ENCODE measurements at places on chromosomes 6 and 20.

GRCh38 chr6:5930968-5931367 is 75.8 kb downstream of the NRN1 start:
- no peak for DNase-seq

GRCh38 chr6:83928286-83928685 is 68.8 kb downstream of the CYB5R4 start:
- no peak for DNase-seq

DNA sequence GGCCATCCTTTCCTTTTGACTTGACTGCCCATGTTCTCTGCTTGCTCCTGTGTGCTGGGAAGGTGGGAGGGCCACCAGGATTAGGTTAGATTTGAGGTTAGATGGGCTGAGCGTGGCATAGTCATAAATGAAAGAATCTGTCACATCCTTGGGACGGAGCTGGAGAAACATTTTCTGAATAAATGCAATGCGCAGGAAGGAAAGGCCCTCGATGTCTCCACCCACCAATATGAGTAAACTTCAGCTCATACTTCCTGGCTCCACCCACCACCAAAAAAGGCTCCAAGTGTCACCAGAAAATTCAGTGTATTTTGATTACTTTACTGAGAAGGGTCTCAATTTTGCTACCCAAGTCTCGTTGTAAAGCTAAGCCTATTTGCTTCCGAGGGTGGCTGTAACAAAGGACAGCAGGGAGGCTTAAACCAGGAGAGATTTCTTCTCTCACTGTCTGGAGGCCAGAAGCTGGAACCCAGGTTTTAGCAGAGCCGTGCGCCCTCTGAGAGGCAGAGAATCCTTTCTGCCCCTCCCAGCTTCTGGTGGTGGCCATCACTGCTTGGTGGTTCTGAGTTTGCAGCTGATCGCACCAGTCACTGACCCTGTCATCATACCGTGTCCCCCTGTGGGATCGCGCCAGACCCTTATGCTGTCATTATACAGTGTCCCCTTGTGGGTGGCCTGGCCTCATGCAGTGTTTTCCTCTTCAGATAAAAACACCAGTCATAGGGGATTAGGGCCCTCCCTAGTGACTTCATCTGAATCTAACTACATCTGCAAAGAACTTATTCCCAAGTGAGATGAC is 137.8 kb downstream of the TTLL2 start:
- DNase-seq, result no peak

DNA sequence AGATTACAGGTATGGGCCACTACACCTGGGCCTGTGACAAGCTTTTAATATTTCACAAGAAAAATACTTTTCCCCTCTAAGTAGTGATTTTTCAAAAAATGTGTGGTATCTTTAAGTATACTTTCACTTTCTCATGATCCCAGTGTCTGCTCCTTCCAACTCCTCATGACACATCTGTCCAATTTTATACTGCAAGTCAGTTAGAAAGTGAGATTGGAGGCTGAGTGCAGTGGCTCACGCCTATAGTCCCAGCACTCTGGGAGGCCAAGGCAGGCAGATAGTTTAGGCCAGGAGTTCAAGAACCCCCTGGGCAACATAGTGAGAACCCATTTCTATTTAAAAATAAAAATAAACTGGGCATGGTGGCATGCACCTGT is 20.2 kb downstream of the PIM1 start:
- no peak for DNase-seq

GRCh38 chr6:91142154-91142553 is 555.3 kb upstream of the MAP3K7 start:
- no peak for DNase-seq

- DNase-seq, result no peak
Observed at GRCh38 chr6:158835616-158836221, 16.6 kb upstream of the EZR start.

DNA sequence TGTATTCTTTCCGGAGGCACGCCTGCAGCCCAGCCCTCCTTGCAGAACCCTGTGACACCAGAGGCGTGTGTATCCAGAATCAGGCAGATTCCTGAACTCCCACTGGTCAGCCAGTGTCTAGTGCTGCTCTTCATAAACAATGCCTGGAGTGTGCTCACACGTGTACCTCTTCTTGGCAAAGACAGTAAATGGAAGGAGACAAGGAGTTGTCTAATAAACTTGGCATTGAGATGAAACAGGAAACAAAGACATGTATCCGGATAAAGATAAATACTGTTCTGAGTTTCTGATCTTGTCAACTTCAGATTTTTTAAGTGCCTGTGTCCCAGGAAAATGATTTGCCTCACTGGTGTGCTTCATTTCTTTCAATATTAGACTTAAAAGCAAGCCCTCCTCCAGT is 1.7 kb downstream of the RPS6KA2 start:
- peak; percentile 45 for DNase-seq

DNA sequence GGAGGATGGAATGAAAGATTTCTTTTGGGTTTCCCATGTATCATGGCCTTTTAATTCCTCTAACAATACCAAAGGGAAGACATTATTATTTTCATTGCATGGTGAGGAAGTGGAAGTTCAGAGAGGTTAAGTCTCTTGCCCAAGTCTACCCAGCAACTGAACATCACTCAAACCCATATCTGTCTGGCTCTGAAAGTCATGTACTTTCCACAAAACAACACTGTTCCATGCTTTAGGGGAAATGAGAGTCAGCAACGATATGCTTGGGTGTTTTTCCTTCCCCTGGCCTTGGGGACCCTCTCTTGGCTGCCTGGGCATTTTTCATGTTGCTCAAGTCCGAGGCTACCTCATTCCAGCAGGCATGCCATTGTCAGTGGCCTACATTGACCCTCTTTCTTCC is 118.8 kb downstream of the ADTRP start:
- no peak for DNase-seq

- no peak for DNase-seq
Observed at GRCh38 chr20:35298264-35298663, 6.0 kb upstream of the FAM83C start.

DNA sequence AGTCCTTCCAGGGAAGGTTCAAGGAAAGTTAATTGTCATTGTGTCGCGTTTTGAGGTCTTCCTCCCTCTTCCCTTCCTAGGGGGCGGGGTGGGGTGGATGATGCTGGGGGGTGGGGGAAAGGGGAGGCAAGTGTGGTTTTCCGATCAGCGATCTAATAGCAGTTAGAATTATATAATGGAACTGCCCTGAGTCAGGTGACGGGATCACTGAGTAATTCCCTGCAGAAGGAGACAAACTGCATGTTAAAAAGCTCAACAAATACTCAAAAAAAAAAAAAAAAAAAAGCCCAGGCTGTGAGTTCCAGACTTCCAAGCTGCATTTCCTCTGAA is 240.4 kb downstream of the PHACTR1 start:
- peak; percentile 11 for DNase-seq

GRCh38 chr6:28771401-28772267 is 152.2 kb downstream of the TRIM27 start:
- DNase-seq, result no peak

DNA sequence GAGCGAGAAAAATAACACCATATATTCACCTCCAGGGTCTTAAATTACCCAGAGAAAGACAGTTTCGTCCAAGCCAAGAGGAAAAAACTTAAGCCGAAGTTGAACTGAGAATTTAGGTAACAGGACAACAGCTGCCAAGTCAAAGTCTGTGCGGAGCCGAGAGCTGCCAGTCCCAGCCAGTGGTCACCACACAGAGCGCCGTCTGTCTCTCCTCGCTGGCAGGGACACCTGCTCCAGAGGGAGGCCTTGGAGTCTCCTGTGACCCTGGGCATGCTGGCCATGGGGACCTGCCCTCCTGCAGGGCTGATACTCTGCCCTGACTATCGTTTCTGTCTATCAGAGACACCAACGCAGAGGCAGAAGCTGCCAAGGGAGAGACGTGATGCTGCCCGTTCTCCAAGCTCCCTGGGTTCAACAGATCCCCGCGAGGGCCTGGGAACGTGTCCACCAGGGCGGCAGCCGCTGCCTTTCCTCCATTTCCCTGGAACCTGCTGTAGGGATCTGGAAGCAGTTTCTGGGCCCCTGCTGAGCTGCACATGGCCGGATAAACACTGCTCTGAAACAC is 341.3 kb downstream of the SMOC2 start:
- no peak for DNase-seq

DNA sequence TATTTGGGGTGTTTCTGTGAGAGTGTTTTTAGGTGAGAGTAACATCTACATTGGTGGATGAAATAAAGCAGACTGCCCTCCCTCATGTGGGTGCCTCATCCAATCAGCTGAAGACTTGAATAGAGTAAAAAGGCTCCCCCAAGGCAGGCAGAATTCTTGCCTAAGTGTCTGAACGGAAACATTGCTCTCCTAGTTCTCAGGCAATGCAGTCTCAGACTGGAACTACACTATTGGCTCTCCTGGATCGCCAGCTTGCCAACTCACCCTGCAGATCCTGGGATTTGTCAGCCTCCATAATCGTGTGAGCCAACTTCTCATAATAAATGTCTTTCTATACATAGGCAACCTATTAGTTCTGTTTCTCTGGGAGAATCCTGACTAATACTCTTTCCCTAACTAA is 5.5 kb upstream of the TMEM170B start:
- DNase-seq, result no peak

DNA sequence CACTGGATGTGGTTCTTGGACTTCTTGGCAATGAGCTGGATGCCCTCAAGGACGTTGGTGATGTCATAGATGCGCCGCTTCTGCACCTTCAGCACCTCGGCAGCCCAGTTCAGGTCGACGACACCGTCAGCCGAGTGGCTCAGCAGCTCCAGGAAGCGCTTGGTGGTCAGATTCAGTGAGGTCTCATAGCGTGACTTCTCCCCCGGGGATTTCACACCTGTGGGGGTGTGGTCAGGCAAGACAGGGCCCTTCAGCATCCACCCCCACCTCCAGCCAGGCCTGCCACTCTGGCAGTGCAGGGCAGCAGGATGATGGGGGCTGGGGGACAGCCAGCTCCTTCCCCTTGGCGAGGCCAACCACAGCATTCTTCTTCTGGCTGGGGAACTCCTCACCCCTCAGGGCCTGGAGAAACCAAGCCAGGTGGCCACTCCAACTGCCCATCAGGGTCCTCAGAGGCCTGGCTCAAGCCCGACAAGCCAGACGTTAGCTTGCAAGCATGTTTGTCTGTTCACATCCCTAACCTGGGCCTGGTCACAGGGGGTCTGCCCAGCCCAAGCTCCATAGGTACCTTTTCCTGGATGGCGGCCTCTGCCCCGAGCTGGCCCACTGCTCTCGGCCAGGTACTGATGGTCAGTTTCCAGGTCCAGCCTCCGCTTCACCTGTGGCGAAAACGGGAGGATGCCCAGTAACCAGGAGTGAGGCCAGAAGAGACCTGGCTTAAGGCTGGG is 5.7 kb upstream of the NECAB3 start:
- no peak for DNase-seq

DNA sequence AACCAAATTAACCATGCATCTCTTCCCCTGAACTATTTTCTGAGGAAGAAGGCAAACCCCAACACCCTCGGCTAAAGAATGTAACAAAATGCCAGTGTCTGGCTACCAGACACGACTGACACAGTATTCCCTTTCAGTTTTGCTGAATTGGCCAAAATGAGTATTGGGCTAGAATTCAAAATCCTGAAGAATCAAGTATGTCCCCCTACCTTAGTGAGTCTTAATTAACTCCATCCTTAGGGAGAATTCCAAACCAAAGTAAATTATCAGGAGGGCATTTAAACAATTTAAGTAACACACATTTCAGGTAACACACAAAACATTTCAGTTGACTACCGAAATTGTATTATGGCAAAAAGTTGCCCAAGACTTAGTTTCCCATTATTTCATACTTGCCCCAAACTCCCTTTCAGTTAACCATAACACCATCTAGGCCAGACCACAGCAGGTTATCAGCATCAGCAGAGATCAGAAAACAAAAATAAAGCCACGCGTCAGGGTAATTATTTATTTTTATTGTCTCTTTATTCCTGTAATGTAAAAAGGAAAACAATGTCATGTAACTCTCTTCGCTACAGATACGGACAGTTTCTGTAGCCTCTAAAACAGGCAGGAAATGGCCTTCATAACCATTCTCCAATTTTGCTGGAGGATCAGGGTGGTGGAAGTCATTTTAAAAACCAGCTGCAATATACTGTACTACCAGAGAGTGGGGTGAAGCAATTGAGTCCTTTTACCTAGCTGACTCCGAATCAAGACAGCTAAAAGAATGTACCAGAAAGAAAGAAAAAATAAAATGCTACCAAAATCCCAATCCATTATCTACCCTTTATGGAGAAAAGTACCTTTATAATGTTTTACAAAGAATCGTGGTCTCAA is 1.9 kb downstream of the SNX5 start:
- no peak for DNase-seq

DNA sequence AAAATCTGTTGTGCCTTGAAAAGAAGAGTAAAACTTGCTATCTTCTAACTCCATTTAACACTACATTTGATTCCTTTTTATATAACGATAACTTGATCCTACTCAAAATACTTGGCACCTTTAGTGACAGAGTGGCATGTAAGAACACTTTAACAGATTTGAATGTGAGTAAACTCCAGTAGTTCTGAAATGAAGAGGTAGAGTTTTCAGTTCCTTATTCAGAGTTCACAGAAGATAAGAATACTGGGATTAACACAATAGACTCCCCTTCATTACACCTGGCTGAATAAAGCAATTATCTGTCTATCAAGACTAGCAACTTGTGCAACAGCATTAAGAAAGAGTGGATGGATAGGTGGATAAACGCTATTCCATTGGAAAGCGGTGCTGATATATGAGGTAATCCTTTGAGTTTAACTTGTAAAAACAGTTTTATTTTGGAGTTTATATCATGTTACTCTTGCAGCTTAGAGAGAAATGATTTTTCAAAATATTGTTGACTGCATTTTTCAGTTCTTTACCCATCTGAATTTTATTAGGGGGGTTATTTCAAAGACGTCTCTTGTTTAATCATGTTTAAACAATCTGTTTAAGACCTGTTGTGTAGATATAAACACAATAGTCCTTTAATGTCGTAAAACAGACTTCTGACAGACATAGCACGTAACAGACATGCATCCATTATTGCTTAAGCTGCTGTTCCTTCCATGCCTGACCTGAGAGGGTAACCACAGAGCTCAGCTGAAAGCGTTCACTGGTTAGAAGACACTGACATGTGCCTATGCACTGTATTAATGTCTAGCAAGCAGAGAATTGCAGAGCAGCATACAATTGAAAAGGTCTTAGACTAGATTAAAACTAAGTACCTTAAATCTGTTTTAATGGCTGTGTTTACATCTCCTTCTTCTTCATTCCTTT is 102.4 kb upstream of the SUPT3H start:
- DNase-seq, result no peak

DNA sequence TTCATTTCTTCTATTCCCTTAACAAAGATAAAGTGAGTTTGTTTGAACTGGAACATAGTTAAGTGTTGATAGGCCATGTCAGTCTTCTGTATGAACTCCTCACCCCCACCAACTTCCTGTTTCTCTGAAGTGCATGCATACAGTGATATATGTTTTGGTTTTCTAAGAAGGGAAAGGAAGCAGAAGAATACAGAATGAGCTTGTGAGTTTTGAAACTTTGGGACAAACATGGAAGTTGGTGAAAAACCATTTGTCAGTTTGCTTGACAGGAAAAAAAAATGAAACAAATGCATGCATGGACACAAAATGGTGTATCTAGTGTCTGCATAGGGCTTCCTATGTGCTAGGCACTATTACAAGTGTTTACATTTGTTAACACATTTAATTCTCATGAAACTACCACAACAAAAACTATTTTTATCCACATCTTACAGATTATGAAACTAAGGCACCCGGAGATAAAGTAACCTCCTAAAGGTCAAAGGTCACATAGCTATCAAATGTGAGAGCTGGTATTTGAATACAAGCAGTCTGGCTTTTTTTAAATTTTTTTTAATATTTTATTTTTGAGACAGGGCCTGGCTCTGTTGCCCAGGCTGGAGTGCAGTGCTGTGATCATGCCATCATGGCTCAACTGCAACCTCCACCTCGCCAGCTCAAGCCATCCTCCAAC is 105.9 kb downstream of the ADGRB3 start:
- no peak for DNase-seq

All from COLO829 (cell line).